Esophagus (tissue), 2 donors: ENCODE measurements at places on chromosomes 11 and 22. TPM values are rescaled to one million over a fixed set of nuclear protein-coding genes. Genes with fewer than 3 reads are reported as not detected.

The HIC2 gene
- 2.2 TPM for polyA plus RNA-seq

The SLC29A2 gene
- polyA plus RNA-seq, result 4.7 TPM

The DDX25 gene
- 0.14 TPM for polyA plus RNA-seq

The SOX6 gene
- 2.4 TPM for polyA plus RNA-seq

The TREH gene
- polyA plus RNA-seq, result 5.8 TPM

The DUSP8 gene
- polyA plus RNA-seq, result 0.69 TPM

The RFPL2 gene
- not detected for polyA plus RNA-seq

The OR8K3 gene
- not detected for polyA plus RNA-seq
